ENCODE measurements at places on chromosomes 4 and X. TPM values are rescaled to one million over a fixed set of nuclear protein-coding genes. Genes with fewer than 3 reads are reported as not detected.

GRCh38 chrX:40243755-40244515 is 146.2 kb upstream of the BCOR start:
- no peak overlapping the region for H3K27ac ChIP-seq
- no peaks in the 10 kb centered on the region for H3K27me3 ChIP-seq
- no peak overlapping the region for H3K4me3 ChIP-seq
- H3K36me3 ChIP-seq: no peaks in the 10 kb centered on the region
- DNase-seq: no peak

- no peak overlapping the region for H3K4me3 ChIP-seq
- H3K36me3 ChIP-seq: no peaks in the 10 kb centered on the region
- H3K27ac ChIP-seq: no peak overlapping the region
Observed at GRCh38 chrX:145923376-145923775, 105.7 kb downstream of the SLITRK2 start.

DNA sequence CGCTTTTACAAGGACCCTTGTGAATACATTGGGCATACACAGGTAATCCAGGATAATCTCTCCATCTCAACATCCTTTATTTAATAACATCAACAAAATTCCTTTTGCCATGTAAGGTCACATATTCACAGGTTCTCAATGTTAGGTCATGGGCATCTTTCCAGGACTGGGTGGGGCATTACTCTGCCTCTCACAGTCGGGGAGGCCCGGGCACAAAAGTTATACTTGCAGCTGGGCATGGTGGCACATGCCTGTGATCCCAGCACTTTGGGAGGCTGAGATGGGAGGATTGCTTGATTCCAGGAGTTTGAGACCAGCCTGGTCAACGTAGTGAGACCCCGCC is 93.7 kb upstream of the AP1S2 start:
- H3K4me3 ChIP-seq: no peak overlapping the region
- no peak overlapping the region for H3K27ac ChIP-seq
- H3K27me3 ChIP-seq: no peaks in the 10 kb centered on the region
- no peaks in the 10 kb centered on the region for H3K4me1 ChIP-seq
- no peaks in the 10 kb centered on the region for H3K36me3 ChIP-seq

The GUCY1B1 gene
- total RNA-seq: 17.5 TPM

The CXorf49 gene
- total RNA-seq: not detected

- no peak overlapping the region for H3K4me3 ChIP-seq
- DNase-seq: no peak
- H3K27me3 ChIP-seq: no peaks in the 10 kb centered on the region
- no peaks in the 10 kb centered on the region for H3K4me1 ChIP-seq
- H3K27ac ChIP-seq: no peak overlapping the region
- H3K36me3 ChIP-seq: no peaks in the 10 kb centered on the region
Observed at GRCh38 chrX:150167482-150168324, 195.4 kb upstream of the MAMLD1 start.

The SPATA18 gene
- total RNA-seq: 5.7 TPM

GRCh38 chr4:109206620-109207019 is 95.8 kb downstream of the COL25A1 start:
- DNase-seq: no peak
- no peaks in the 10 kb centered on the region for H3K36me3 ChIP-seq
- H3K27ac ChIP-seq: no peak overlapping the region
- H3K4me1 ChIP-seq: no peaks in the 10 kb centered on the region
- H3K4me3 ChIP-seq: no peak overlapping the region

DNA sequence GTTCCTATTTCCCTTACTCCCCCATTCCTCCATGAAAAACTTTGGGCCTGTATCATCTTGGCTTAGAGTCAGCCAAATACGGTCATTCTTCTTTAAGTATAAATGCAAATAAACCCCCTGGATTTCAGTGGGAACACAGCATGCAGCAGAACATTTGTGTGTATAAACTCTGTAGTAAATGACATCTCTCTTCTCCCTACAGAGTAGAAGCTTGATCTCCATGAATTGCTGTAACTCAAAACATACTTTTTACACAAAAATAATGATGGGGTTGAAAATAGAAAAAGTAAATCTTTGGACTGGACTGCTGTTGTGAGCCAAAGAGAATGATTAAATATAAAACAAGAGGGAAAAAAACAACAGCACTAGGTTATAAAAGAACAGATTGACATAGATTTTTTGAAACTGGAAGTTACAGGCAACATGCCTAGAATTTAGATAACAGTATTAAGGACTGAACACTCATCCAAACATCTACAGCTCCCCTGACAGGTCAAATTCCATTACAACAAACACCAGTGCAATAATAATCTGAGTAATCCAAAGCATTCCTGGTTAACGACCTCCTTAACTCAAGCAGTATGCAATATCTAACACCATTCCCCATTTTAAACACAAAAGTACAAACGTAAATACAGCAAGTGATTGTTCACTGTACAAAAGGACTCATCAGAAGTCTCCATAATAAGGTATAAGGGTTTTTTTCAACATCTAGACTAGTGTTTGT is 30.7 kb downstream of the TSPAN5 start:
- no peak overlapping the region for H3K27ac ChIP-seq
- H3K36me3 ChIP-seq: no peaks in the 10 kb centered on the region
- peaks cover 10% of the 10 kb centered on the region for H3K4me1 ChIP-seq
- no peak overlapping the region for H3K4me3 ChIP-seq
- DNase-seq: no peak

DNA sequence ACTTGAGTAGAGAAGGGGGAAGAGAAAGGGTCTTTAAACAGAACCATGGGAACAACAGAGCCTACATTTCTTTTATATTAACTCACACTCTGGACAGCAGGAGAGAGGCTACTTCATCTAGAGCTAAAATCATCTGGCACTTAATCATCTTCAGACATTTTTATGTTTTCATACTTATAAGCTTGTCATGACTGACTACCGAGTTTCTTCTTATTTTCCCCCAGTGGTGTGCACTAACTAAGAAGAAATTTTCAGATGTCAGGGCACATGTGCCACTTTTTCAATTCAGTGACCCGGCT is 11.8 kb upstream of the RTL5 start:
- H3K36me3 ChIP-seq: peaks cover 23% of the 10 kb centered on the region
- no peak for DNase-seq
- no peaks in the 10 kb centered on the region for H3K4me1 ChIP-seq
- no peaks in the 10 kb centered on the region for H3K27me3 ChIP-seq
- no peak overlapping the region for H3K27ac ChIP-seq

- DNase-seq: peak; percentile 68
- no peaks in the 10 kb centered on the region for H3K4me1 ChIP-seq
- H3K4me3 ChIP-seq: no peak overlapping the region
- H3K27ac ChIP-seq: no peak overlapping the region
Observed at GRCh38 chrX:110146521-110146920, 143.6 kb downstream of the TMEM164 start.

GRCh38 chr4:184958923-184959210 is 59.4 kb upstream of the HELT start:
- no peaks in the 10 kb centered on the region for H3K36me3 ChIP-seq
- DNase-seq: no peak
- peaks cover 10% of the 10 kb centered on the region for H3K4me1 ChIP-seq
- H3K4me3 ChIP-seq: no peak overlapping the region

- H3K4me1 ChIP-seq: peaks cover 23% of the 10 kb centered on the region
- no peaks in the 10 kb centered on the region for H3K36me3 ChIP-seq
- no peak overlapping the region for H3K27ac ChIP-seq
- no peaks in the 10 kb centered on the region for H3K27me3 ChIP-seq
- no peak overlapping the region for H3K4me3 ChIP-seq
Observed at GRCh38 chr4:15148199-15148598, 145.9 kb downstream of the CPEB2 start.

DNA sequence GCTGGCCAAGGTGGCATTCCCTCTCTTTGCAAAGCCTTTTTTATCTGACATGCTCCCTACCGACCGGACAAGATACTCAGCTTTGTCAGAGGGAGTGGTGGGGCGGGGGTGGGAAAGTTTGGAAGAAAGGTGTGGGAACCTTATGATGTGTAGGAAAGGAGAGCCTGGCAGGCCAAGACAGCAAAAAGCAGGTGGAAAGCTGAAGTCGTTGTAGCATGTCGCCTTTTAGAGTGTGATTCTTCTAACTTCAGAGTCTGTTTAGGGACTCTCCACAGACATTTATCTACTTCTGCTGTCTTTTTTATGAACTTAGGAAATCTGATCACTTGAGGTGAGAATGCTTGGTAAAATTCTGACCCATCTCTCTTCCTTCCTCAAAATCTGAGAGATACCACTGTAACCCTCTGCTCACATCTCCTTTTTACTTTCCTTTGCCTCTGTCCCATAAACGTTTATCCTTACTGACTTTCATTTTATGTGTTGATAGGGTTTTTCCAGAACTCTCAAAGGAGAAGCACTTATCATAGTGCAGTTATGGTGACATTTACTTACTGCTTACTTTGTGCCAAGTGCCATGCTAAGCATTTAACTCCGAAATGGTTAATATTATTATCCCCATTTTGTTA is 8.2 kb upstream of the RUFY3 start:
- no peak for DNase-seq
- no peak overlapping the region for H3K27ac ChIP-seq
- no peaks in the 10 kb centered on the region for H3K36me3 ChIP-seq
- no peak overlapping the region for H3K4me3 ChIP-seq
- no peaks in the 10 kb centered on the region for H3K27me3 ChIP-seq

Measured in tibial nerve (tissue), 4 donors.